ENCODE measurements at places on chromosomes 2 and 18. TPM values are rescaled to one million over a fixed set of nuclear protein-coding genes. Genes with fewer than 3 reads are reported as not detected.
A peak's percentile ranks its signal among the peaks of the same experiment; 100 is the strongest.

- no peak for DNase-seq
These were observed 72.8 kb downstream of the PTH2R start for GRCh38 chr2:208479342-208479741.

GRCh38 chr2:46075848-46076247 lies 221.4 kb upstream of the EPAS1 start:
- DNase-seq, result no peak

GRCh38 chr2:224584111-224584784 lies 915 bp downstream of the CUL3 start:
- peak; percentile 88 for DNase-seq

GRCh38 chr2:211429256-211429920 lies 873.0 kb downstream of the CPS1 start:
- DNase-seq, result no peak

- DNase-seq, result no peak
These were observed 48.7 kb upstream of the KCNF1 start for GRCh38 chr2:10863047-10863446.

- peak; percentile 18 for DNase-seq
These were observed 310.3 kb upstream of the HS6ST1 start for GRCh38 chr2:128628996-128629395.

The SIX3 gene
- total RNA-seq, result not detected

The SERPINE2 gene
- 55.3 TPM for total RNA-seq

The SMAD2 gene
- total RNA-seq, result 139 TPM

The TCF23 gene
- 2.5 TPM for total RNA-seq

The THOC1 gene
- total RNA-seq, result 50.8 TPM
